ENCODE measurements at places on chromosomes 7 and 10.

GRCh38 chr10:116268976-116269375, 4.0 kb downstream of the GFRA1 start:
- no peak for DNase-seq

- DNase-seq = no peak
These were observed 24.4 kb upstream of the KBTBD2 start for GRCh38 chr7:32916006-32916405.

- DNase-seq = no peak
These were observed 248.0 kb upstream of the NPY start for GRCh38 chr7:24036033-24036412.

- DNase-seq = no peak
These were observed 4.7 kb downstream of the NPTX2 start for GRCh38 chr7:98621573-98622482.

DNA sequence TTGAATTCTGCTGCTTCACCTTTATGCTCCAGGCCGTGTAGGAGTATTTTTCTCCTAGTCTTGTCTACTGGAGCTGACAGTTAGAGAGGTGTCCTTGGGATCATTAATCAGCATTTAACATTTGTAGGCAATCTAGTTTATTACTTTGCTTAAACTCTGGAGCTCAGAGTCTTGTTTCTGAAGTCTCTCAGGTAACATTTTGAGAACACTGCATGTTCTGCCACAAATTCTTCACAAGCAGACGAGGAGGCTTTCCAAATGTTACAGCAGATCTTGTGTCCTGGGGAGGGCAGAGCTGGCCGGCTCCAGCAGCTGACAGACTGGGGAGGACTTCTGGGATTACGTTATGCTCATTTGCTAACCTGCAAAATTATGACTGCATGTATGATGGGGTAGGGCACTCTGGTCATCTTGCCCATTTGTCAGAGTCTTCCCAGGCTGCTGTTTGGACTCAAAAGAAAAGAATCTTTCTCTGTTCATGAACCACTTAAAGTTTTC, 50.5 kb downstream of the GALNT17 start:
- no peak for DNase-seq

GRCh38 chr10:21668831-21669230, 134.8 kb downstream of the MLLT10 start:
- DNase-seq = no peak

Measured in stimulated activated CD8-positive, alpha-beta memory T cell treated with anti-CD3 and anti-CD28 coated beads, Interleukin-4, amount 100 ng/mL, for 4 hours (primary cell).